ENCODE measurements at places on chromosomes 6 and 20.

- no peak for DNase-seq
These were observed 105.1 kb downstream of the SLC23A2 start for GRCh38 chr20:4896119-4896702.

DNA sequence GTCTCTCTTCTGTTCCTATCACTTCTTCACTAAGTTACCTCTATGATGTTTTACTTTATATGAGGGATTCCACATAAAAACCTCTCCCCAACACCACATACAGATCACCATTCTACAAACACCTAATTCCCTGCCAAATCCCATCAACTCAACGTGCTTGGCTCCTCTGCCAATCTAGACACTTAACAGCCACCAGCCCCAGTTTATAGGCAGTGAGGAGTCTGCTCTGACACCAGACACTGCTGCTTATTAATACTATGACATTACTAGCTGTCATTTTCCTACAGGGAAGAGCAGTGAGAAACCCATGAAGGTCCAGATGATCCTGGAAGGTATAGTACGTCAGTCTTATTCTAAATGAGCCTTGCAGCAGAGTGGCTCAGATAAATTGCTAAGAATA is 104.3 kb downstream of the CHD6 start:
- DNase-seq = no peak

DNA sequence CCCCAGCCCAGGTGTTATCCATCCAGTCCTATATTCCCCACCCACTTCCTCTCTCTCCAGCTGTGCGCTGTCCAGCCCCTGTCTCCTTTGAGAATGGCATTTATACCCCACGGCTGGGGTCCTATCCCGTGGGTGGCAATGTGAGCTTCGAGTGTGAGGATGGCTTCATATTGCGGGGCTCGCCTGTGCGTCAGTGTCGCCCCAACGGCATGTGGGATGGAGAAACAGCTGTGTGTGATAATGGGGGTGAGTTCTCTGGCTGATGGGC is 1.1 kb downstream of the C2 start:
- no peak for DNase-seq

GRCh38 chr6:138541823-138542481 is 42.7 kb upstream of the NHSL1 start:
- no peak for DNase-seq

DNA sequence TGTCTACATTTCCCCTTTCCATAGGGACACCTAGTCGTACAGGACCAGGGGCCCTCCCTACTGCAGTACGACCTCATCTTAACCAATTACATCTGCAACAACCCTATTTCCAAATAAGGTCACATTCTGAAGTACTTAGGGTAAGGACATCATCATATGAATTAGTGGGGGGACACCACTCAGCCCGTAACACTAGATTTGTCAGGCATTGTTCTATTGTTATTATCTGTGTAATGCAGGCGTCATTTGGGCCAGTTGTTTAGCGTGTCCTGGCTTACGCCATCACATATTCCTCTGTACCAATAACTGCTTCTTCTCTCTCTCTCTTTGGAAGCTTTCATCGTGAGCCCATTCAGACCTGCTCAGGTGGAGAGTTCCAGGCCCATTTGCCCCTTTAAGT is 89.3 kb downstream of the CAP2 start:
- DNase-seq = no peak

DNA sequence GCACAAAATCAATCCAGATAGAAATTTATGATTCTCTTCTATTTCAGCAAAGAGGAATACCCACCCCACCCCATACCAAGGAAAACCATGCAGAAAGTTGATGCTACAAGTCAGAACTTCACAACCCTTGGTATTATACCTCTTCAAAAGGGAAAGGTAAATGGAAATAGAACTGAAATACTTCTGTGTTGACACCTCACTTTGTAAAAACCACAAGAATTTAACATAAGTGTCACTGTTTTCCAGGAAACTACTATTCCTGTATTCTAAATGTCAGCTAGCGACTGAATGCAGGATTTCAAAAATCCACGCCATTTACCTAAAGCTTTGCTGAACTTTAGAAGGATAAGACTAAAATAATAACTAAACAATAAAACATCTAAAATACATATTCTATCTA is 3.6 kb downstream of the CPNE1 start:
- no peak for DNase-seq

DNA sequence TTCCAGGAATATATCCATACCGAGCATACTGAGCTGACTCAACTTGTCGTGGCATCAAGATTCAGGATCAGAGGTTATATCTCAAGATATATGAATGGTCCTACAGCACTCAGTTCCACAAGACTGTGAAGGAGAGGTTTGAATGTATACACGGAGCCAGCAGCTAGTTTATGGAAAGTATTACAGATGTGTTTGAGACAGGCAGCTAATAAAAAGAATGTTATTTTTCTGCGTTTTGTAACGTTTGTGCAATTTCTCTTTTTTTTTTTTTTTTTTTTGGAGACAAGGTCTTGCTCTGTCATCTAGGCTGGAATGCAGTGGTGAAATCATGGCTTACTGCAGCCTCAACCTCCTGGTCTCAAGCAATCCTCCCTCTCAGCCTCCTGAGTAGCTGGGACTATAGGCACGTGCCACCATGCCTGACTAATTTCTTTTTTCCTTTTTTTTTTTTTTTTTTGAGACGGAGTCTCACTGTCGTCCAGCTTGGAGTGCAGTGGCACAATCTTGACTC is 3.4 kb upstream of the FAM110A start:
- DNase-seq = no peak

- no peak for DNase-seq
These were observed 27.5 kb downstream of the SUN5 start for GRCh38 chr20:32976746-32977145.

DNA sequence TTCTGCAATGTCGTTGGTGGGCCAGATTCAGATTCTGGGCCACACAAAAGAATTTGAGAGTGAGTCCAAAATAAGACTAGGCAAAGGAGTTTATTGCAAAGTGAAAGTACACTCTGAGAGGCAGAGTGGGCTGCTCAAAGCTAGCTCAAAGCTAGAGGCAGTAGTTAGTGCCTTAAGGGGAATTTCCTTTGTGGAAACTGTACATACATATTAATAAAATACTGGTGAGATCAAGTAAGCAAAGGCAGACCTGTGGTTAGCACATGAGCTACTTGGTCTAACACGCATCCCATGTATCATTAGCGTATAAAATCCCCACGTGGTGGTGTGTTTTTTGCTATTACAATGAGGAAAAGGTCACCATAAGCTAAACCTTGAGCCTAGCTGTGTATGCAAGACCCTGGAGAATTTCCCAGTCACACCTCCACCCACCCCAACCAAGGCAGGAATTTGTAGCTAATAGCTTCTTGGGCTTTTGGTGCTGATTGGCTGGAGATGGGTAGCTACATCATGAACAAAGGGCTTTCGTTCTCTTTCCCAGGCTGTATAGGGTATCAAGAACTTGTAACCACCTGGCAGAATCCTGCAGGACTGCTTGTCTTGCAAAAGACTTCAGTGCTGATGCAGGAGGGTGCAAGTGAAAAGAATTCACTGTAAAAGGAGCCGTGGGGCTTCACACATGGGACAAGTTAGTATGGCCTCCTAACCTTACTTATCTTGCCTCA is 14.7 kb upstream of the TRIM26 start:
- DNase-seq = no peak

- DNase-seq = no peak
These were observed 835.4 kb downstream of the MAFB start for GRCh38 chr20:39853636-39854035.

GRCh38 chr6:78910010-78910409 is 42.7 kb downstream of the IRAK1BP1 start:
- DNase-seq = no peak

- no peak for DNase-seq
These were observed 58.0 kb downstream of the TOX2 start for GRCh38 chr20:43972692-43973091.

DNA sequence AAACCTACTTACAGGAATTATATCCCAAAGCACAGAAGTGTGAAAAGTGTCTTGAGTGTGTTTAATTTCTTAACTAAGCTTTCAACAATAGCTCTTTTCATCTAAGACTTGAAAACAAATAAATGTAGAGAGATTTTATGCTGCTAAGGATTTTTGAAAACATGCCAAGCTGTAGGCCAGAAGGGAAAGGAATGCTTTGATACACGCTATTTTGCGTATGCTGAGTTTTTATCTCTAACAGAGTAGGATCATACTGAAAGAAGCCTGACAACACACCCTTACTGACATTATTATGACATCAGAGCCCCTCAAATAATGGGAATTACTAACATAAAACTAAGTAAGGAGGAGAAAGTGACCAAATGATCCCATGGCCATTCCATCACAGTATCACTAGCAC is 265.5 kb downstream of the KHDC1L start:
- DNase-seq = no peak

DNA sequence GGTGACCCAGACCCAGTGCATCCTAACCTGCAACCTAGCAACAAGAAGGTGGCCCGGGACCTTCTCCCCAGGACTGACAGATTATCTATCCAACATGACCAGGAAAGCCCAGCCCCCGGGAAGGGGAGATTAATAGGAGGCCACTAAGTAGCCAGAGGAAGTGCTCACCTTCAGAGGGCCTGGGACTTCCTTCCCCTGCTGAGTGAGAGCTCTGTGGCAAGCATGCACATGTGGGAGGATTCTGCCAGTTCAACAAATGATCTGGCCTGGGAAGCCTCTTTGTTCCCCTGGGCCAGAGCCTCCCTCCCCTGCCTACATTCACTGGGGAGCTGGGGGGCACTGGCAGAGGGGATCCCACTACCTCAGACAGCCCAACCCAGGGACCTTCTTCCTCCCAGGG is 39.6 kb downstream of the SHLD1 start:
- DNase-seq = no peak

- DNase-seq = no peak
These were observed 118.8 kb downstream of the TINAG start for GRCh38 chr6:54426995-54427394.

DNA sequence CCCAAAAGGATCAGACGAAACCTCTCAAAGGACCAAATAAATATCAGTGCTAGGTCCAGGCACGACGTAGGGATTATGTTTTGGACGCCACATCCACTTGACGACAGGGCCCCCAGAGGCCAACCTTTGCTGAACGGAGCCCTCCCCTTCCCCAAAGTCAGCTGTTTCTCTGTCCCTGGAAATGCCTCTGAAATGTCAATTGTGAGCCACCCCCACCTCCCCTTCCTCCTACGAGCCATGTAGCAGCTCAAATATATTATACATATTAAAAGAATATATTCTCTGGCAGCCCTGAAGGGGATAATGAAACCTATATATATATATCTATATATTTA is 39.6 kb upstream of the BLCAP start:
- DNase-seq = no peak

DNA sequence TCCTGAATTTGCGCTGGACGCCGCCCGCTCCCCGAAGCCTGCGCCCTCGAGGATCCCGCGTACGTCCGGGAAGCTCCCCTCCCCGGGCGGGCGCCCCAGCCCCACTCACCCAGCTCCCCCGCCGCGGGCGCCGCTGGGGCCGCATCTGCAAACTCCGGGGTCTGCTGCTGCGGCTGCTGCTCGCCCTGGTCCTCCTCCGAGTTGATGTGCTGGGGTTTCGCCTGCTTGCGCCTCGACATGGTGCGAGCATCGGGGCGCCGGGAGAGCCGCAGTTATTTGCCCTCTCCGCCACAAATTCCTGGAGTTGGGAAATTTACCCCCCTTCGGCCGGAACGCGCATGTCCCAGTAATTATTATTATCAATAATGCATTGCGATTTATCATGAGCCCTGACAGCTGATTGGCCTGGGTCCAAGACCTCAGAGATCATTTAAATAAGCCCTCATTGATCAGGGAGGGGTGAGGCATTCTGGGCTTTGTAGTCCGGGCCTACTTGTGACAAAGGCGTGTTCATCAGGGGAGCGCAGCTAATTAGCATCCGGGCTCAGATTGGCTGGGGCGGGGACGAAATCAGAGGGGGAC is at the start of gene SALL4:
Gene SALL4, minus strand, starts transcription at position 352 of the 582 bp plus-strand sequence. Its CDS starts 113 bp downstream, at position 239.
- DNase-seq = no peak

DNA sequence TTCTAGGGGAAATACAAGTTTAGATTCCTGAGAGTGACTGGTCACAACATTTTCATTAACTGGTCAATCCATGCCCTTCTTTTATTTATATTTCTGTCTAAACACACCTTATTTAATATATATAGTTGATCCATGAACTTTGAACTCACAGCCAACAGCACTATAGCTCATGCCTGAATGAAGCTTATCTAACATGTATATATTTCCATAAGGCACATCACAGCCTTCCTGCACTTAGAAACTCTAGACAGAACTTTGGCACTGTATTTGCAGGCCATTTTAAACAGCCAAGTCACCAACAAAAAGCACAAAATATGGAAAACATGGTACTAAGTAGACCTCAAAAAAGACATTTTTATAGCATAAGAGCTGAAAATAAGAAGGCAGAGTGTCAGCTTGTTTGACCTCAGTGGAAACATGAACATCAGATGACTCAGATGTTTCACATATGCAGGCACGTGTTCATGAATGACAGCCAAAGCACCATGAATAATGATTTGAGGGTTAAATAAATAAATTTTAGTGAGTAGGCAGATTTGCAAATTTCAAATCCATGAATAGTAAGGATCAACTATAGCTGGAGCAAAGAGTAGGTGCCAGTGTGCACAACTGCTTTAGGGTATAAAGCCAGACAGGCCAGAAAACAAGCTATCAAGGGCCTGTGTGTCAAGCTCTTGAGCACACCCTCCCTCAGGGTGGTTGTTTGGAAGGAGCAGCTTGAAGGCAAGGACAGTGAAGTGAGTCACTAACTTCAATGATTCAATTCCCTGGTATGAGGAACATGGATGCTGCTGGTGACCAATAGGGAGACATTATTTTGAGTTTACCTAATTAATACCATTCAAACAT is 88.9 kb upstream of the NT5E start:
- DNase-seq = no peak

DNA sequence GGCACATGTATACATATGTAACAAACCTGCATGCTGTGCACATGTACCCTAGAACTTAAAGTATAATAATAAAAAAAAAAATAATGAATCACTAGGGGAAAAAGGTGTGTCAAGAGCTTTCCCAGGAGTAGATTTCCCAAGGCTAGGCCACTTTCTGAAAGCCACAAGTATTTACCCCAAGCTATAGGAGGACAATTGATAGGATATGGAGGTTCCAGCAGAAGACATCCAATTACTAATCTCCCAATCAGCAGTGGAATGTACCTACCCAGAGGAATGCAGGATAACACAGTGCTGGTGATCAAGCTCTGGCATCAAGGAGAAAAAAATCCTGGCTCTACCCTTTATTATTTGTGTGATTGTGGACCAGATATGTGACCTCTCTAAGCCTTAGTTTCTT is 562.7 kb downstream of the RFPL4B start:
- DNase-seq = no peak

Measured in activated gamma-delta T cell treated with Interleukin-2 at 50 U/mL for 16 hours (primary cell).